ENCODE measurements at places on chromosomes 16 and 17.

DNA sequence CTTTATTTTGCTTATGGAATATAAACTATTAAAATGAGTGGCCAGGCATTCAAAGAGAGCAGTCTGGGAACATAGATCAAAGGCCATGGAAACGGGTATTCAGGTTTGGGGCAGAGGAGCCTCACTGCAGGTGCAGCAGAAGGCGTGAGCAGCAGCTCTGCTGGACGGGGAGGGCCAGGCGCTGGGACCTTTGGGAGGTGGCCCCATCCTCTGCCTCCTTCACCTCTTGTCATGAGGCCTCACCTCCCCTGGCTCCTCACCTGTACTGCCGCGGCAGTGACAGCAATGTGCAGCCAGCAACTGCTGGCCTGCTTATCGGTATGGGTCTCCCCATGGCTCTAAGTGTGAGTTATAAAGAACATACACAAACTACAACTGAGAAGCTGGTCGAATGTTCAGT, 109.4 kb downstream of the CDK5R1 start:
- DNase-seq = no peak

DNA sequence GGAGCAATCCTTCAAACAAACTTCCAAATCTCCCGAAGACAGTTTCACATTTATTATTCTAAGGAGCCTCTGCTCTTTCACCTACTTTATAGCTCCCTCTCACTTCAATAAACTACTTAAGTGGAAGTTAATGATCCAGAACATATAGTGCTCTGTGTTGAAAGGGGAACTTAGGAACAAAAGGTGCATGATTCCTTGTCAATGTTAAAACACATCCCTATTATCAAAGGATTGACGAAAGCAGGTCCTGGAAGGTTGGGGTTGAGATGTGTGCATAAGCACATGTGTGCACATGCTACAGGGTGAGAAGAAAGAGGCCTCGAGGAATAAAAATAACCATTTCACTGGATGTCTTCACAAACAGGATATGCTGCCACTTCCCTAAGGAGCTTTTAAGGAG, 170.3 kb downstream of the SLC39A11 start:
- DNase-seq = no peak

- no peak for DNase-seq
Measured at GRCh38 chr16:22948603-22949368, 134.8 kb downstream of the HS3ST2 start.

- no peak for DNase-seq
Measured at GRCh38 chr16:21150375-21151001, at the start of gene DNAH3. DNAH3 (minus strand) TSS chr16:21150846; CDS start chr16:21150319, 527 bp downstream.

DNA sequence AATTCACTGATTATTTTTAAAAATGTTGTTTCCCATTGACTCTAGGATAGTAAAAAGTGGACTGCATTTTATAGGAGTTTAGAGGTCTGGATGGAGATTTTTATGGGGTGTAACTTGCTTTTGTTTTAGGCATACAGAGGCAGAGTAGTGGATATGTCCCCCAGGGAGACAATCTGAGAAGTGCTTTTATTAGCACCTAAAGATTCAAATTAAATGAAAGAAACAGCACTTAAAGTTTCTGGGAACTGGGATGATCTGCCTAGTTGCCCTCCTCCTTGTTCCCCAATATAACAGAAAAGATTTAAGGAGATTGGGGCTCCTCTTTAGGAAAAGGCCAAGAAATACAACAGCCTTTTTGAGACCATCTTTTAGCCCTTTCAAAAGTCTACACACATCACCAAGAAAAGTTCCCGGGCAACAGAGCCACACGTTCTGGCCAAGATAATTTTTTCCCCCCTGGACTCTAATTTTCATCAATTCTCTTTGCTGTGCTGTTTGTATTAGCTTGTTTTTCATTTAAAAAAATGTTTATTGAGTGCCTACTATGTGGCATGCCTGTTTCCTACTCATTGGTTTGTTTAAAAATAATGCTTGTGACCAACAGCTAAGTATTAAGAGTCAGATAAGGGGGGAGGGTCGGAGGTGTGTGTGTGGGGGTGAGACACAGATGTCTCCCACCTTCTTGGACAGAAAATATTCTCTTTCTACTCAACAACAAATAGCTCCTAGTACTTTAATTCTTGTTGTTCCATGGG, 2.5 kb upstream of the IGF2BP1 start:
- no peak for DNase-seq

Measured in stimulated activated CD8-positive, alpha-beta memory T cell treated with anti-CD3 and anti-CD28 coated beads, Interleukin-15, amount 100 ng/mL, for 24 hours (primary cell).